Pulmonary artery endothelial cell (primary cell): ENCODE measurements at places on chromosomes 1 and 21. TPM values are rescaled to one million over a fixed set of nuclear protein-coding genes. Genes with fewer than 3 reads are reported as not detected.

The SLC5A9 gene
- total RNA-seq = not detected in 2 replicates

The RGS1 gene
- total RNA-seq = not detected in 2 replicates

DNA sequence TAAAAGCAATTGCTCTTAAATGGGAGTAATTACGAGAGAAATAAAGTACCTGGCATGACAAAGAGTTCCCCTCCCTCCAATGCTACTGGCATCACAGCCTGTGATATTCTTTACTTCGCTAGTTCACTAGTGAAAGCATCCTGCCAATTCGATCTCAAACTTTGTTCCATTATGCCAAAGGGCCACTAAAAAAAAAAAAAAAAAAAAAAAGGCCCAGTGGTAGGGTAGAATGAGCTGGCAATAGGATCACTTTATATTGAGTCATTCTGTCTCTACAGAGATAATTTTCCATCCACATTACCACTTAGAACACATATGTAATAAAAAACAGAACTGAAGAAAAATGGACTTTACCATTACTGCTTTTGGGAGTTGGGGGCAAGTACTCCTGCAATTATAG lies 11.2 kb downstream of the PUM1 start:
- DNase-seq = no peak

GRCh38 chr1:226684026-226684425 lies 55.1 kb downstream of the ITPKB start:
- DNase-seq = no peak

The CA6 gene
- total RNA-seq = not detected in 2 replicates

- no peak for DNase-seq
These were observed 14.2 kb upstream of the KANK4 start for GRCh38 chr1:62333441-62333840.

The PPM1J gene
- total RNA-seq = 0.81 and 1.8 TPM in 2 replicates

The FAAH gene
- total RNA-seq = 0.39 and 0.46 TPM in 2 replicates

DNA sequence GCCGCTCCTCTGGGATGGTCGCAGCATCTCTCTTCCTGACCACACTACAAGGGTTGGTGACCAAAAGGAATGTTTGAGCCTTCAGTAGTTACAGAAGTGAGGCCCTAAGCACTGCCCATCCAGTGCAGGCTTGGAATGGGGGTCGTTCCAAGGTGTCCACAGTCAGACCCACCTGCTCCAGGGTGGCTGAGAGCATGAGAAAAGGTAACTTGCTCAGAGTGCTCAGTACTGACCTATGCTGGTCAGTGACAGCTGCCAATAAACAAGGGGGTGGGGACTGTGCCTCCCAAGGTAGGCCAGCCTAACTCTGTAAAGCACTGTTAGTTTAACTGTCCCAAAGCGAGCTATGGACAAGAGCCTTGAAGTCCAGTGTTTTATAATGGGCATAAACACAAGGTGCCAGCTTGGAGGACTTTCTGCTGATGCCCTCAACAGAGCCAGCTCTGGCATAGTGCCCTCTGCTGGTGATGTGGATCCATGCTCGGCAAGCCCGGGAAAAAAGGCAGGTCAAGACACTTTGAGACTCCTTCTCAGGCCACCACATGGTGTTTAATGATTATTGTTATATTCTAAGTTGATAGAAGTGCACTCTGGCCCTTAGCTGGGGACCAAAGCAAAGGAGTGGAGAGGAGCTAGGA lies 78.1 kb upstream of the DNAH14 start:
- peak; percentile 10 for DNase-seq

- DNase-seq = no peak
These were observed 807.3 kb upstream of the RGS18 start for GRCh38 chr1:191350938-191351337.

GRCh38 chr1:223343692-223344091 lies 20.3 kb downstream of the SUSD4 start:
- DNase-seq = no peak

GRCh38 chr1:184210031-184210430 lies 158.5 kb downstream of the TSEN15 start:
- no peak for DNase-seq

DNA sequence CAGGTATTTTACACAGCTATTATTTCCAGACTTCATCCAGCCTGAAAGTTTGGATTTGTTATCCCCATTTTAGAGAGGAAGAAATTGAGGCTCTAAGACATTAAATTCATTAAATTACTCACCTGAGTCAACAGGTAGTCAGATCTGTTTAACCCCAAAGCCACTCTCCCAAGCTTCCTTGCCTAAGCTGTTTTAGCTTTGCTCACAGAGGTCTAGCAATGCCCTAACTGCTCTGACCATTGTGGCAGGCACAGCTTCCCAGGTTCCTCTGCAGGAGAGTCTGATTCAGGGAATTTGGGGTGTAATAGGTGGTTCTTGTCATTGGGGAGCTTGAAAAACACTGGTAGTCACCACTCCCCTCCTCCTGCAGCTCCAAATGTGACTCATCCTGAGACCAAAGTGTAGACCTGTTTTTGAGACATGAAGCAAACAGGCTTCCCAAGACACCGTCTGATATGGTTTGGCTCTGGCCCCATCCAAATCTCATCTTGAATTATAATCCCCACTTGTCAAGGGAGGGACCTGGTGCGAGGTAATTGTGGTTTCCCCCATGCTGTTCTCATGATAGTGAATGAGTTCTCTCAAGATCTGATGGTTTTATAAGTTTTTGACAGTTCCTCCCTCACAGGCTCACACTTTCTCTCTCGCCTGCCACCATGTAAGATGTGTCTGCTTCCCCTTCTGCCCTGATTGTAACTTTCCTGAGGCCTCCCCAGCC lies 142.8 kb upstream of the DNAH14 start:
- no peak for DNase-seq

DNA sequence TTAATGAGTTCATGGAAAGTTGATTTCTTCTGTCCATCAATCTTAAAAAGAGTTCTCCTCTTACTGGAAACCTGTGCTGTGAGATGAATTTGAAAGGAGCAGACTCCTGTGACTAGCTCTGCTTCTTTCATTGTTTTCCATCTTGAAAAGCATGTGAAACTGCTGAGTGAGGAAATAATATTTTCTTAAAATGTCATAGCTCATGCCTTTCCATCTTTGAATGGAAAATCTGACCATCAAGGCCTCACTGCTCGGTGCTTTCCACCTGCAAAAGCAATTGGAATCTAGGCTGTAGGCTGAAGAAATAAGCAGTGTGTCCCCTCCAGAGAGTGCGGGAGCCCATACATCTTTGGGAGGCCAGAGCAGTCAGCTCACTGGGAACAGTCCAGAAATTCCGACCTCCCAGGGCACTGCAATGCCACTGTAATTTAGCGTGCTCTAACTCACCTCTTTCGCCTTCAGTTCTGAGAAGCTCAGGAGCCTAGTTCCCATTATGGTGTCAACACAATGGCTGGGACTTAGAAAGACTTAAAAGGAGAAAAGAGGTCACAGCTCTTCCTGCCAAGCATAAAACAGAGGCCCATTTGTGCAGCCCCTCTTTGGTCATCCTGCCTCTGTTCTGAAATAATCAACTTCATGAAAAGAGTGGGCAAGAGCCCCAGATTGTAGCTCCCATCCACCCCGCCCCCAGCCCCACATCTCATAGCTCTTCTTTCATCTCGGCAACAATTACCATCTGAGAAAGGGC lies 50.4 kb upstream of the F3 start:
- no peak for DNase-seq

The CFHR5 gene
- total RNA-seq = not detected in 2 replicates

DNA sequence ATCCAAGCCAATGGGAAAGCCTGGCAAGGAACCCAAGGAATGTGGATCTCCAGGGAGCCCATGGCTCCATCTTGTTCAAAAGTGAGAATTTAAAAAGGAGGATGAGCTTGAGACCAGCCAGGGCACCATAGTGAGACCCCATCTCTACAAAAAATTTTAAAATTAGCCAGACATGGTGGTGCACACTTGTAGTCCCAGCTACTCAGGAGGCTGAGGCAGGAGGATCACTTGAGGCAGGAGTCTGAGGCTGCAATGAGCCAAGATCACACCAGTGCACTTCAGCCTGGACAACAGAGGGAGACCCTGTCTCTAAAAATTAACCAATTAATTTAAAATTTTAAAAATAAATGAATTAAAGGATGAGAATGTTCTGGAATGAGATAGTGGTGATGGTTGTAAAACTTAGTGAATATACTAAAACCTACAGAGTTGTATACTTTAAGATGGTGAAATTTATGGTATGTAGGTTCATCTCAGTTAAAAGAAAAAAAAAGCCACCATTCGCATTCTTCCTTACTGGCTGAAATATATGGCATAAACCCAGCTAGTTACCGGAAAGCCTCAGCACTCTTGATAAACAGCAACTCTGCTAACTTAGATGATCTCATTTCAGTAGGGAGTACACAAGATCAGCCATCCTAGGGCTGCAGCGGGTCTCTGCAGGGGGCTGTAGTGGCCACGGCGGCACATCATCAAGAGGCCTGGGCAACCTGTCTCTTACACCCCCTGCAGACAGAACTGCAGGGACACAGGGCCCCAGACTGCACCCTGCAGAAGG lies 48.3 kb upstream of the H6PD start:
- no peak for DNase-seq

The SPATC1L gene
- 6.9 and 7.5 TPM in 2 replicates for total RNA-seq

The DDX20 gene
- total RNA-seq = 21.2 and 26.0 TPM in 2 replicates

GRCh38 chr1:229231754-229232119 lies 39.2 kb upstream of the RAB4A start:
- DNase-seq = no peak

The DYNLT5 gene
- total RNA-seq = 0.92 and 1.1 TPM in 2 replicates

DNA sequence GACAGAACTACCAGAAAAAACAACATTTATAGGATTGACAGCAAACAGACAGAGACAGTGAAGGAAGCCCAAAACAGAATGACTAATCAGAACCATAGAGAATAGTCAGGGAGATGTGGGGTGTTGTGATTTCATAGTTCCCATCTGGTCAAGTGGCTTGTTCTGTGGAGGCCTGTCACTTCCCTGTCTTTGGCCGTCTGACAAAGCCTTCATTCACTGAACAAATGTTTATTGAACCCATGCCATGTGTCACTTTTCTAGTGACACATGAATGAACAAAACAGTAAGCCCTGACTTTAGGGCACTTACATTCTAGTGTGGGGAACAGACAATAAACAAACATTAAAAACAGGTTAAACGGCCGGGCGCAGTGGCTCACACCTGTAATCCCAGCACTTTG lies 3.2 kb upstream of the SRRM1 start:
- no peak for DNase-seq

- DNase-seq = no peak
These were observed 34.0 kb downstream of the FOXO6 start for GRCh38 chr1:41394959-41395956.

- DNase-seq = no peak
These were observed 325.6 kb downstream of the TTLL7 start for GRCh38 chr1:83673312-83673711.

- DNase-seq = no peak
These were observed 58.0 kb downstream of the MEGF6 start for GRCh38 chr1:3553166-3553939.

GRCh38 chr1:209685821-209686220 lies 10.6 kb downstream of the G0S2 start:
- no peak for DNase-seq

DNA sequence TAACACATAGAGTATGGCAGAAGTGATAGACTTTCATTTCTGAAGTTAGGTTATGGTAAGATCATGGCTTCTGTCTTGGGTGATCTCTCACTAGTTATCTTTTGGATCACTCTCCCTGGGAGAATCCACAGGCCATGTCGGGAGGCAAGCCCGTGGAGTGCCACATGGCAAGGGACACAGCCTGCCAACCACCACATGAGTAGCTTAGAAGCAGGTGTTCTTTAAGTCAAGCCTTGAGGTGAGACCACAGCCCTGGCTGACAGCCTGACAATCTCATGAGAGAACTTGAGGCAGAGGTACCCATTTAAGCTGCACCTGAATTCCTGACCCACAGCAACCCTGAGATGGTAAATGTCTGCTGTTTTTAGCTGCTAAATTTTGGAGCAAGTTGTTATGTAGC lies 130.4 kb downstream of the KCNN3 start:
- no peak for DNase-seq

GRCh38 chr1:92951141-92951582 lies 10.1 kb downstream of the DIPK1A start:
- DNase-seq = no peak

DNA sequence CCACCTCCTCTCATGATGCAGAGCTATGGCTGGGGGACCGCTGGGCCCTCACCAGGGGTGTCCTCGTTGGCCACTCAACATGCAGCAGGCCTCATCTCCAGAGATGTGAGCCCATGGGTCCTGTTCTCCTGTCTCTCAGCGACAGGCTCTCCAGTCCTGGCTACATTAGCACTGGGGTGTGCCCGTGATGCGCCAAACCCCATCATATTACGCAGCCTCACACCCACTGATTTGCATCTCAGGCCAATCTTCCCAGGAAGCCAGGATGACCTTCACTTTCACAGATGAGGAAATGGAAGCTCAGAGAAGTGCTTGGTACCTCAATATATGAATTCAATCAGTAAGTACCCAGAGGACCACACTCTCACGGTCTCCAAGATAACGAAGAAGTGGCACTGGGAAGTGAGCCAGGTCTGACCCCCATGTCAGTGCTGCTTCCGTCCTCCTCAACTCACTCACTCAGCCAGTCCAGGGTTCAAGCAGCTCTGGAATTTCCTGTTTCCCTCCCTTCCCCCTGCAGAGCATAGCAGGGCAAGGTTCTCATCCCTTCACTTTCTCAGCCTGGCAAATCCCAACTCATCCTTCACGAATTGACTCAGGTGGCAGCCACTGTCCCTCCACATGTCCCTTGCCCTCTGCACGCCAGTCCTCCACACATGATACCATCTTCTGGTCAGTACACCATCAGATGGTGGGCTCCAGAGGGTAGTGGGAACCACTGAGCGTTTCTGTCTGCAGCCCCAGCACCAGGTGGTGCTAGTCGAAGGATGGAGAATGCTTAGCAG lies 28.9 kb upstream of the EVA1B start:
- DNase-seq = peak; percentile 57
